ENCODE measurements at places on chromosomes 1 and 21.

GRCh38 chr1:6538956-6539355, 15.4 kb downstream of the NOL9 start:
- peak; percentile 20 for DNase-seq

DNA sequence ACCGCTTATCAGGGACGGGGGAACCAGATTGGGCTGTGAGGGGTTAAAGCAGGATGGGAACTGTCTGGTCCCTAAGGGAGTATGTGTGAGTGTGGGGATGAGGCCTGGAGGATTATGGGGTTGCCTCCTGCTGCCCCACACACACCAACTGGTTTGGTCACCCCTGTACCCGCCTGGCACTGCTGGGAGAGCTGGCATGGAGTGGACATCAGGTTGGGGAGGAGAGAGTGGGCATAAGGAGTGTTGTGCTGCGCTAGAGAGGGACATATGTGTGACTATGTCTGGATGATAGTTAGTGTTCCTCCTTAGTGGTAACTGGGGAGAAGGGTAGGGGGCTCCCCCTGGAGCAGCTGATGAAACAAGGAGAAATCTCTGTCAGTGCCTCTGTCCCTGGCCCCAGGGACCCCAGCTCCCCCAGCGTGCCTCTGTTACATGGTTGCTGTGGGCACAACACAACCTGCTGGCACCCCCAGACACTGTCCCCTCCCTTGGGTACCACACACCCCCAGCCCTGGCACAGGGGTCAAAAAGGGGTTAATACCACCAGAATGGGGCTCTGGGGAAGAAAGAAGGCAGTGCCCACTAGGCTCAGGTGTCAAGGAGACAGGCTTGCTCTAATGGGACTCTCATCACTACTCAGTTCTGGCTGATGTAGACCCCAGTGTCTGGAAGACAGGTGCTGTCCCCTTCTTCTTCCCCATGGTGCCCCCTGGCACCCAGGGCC, 1.9 kb downstream of the ZBTB7B start:
- DNase-seq: no peak

DNA sequence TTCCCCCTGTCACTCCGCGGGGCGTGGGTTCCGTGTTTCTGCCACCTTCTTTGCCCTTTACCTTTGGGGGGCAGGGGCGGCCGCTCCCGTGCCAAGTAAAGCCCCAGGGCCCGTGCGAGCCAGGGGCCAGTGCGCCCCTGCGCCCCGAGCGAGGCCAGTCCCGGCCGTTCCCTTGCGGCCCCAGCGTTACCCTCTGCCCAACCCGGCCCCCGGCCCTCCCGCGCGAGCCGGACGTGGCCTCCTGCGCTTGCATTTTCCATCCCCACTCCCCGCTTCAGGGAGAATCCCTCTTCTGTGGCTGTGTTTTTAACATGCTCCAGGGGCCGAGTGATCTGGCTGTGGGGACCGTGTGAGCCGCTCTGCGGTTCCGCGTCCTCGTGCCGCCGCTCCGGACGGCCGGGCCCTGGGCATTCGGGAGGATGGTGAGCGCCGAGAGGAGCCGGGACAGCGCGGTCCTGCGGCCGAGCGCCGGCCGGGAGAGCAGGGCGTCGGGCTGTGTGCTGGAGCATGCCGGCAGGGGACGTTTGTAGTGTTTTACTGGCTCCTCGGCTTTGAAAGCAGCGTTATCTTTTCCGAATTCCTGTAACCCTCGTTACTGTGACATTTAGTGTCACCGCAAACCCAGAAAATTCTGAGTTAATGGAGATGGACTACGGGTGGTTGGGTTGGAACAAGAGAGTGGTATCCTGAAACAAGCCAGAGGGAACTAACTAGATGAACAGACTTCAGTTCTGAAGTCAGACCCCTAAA, 1.0 kb downstream of the GALNT2 start:
- DNase-seq: peak; percentile 69

DNA sequence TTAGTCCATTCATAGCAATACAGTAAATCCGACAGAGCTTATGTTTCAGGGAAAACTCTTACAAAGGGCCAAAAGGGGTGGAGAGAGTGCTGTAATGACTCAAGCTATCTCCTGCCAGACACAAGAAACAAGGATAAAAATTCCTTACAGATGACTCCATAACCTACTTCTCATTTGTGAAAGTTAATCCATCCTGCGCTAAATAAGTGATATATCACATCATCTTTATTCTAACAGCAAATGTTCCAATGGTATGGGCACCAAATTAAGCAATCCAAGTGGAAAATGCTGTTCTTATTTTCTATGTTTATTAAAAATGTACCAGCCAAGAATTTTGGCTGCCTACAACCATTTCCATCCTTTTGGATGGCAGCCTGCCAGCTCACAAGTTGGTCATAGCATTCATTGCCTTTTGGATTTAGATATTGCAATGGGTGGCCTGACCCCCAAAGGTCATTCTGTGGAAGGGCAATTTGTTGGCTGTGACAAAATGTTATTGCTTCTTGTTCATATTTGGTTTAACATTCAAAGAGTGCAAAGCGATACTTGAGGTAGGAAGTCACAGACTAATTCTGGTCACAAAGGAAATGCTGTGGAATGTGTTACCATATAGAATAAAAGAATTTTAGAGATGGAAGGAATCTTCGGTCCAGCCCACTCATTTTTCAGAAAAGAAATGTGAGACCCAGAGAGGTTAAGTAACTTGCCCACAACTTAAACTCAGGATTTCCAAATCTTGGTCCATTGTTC, 2.8 kb upstream of the ENAH start:
- DNase-seq: peak; percentile 77

Measured in GM03348 (cell line).